Purkinje cell (primary cell): ENCODE measurements at places on chromosomes 1 and 21. TPM values are rescaled to one million over a fixed set of nuclear protein-coding genes. Genes with fewer than 3 reads are reported as not detected.

WDR47 gene
- polyA plus RNA-seq, result 12.9 and 31.9 TPM in 2 replicates

RAP1A gene
- polyA plus RNA-seq, result 43.6 and 44.9 TPM in 2 replicates

NID1 gene
- 0.56 and 0.77 TPM in 2 replicates for polyA plus RNA-seq

CTSK gene
- polyA plus RNA-seq, result 3.8 and 11.7 TPM in 2 replicates

TFAP2E gene
- 0.57 and 1.0 TPM in 2 replicates for polyA plus RNA-seq

SPAG17 gene
- 3.6 and 6.1 TPM in 2 replicates for polyA plus RNA-seq

RIPPLY3 gene
- polyA plus RNA-seq, result not detected in 2 replicates

HCRTR1 gene
- polyA plus RNA-seq, result not detected in 2 replicates

SYT14 gene
- polyA plus RNA-seq, result 9.6 and 10.3 TPM in 2 replicates

KRTAP26-1 gene
- not detected in 2 replicates for polyA plus RNA-seq

C1orf87 gene
- polyA plus RNA-seq, result not detected in 2 replicates

OPRD1 gene
- polyA plus RNA-seq, result 0.19 TPM in 1 of 2 replicates, not detected in the other
